ENCODE measurements at places on chromosomes 12 and 14.
A peak's percentile ranks its signal among the peaks of the same experiment; 100 is the strongest.

GRCh38 chr14:64804754-64805260 is 74.9 kb downstream of the SPTB start:
- no peak overlapping the region for H3K27ac ChIP-seq
- no peak for DNase-seq
- H3K4me3 ChIP-seq, result no peak overlapping the region
- H3K27me3 ChIP-seq, result no peaks in the 10 kb centered on the region

DNA sequence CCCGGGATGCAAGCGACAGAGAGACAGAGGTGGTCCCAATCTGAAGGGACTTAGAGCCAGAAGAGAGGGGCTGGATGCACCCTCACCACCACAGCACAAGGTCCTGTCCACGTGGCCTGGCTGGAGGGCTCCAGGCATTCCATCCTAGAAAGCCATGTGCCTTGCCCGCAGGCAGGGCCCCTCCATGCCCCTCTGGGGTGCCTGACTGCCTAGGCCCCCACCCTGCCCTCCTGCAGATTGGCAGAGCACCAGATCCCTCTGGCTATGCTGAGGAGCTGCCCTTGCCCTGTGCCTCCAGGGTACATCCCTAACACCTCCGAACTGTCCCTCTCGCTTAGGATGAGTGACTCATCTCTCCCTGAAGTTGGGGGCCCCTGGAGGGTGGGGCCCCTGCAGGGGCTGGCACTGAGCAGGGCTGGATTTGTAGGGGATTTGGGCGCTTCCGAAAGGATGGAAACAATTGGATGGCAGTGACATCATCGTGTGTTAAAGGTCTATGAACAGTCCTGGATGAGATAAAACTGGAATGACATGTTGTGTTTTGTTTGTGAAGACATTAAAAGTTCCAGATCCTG is 50.9 kb downstream of the CHGA start:
- DNase-seq, result no peak
- H3K36me3 ChIP-seq, result no peaks in the 10 kb centered on the region
- no peak overlapping the region for H3K4me3 ChIP-seq
- no peak overlapping the region for H3K27ac ChIP-seq
- H3K4me1 ChIP-seq, result no peaks in the 10 kb centered on the region

DNA sequence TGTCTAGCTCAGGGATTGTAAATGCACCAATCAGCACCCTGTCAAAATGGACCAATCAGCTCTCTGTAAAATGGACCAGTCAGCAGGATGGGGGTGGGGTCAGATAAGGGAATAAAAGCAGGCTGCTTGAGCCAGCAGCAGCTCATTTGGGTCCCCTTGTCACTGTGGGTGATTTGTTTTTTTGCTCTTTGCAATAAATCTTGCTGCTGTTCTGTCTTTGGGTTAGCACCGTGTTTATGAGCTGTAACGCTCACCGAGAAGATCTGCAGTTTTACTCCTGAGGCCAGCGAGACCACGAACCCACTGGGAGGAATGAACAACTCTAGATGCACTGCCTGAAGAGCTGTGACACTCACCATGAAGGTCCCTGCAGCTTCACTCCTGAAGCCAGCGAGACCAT is 134.1 kb upstream of the LMNTD1 start:
- no peak overlapping the region for H3K27ac ChIP-seq
- peaks cover 8% of the 10 kb centered on the region for H3K4me1 ChIP-seq
- H3K27me3 ChIP-seq, result no peaks in the 10 kb centered on the region
- H3K36me3 ChIP-seq, result no peaks in the 10 kb centered on the region
- no peak overlapping the region for H3K4me3 ChIP-seq

DNA sequence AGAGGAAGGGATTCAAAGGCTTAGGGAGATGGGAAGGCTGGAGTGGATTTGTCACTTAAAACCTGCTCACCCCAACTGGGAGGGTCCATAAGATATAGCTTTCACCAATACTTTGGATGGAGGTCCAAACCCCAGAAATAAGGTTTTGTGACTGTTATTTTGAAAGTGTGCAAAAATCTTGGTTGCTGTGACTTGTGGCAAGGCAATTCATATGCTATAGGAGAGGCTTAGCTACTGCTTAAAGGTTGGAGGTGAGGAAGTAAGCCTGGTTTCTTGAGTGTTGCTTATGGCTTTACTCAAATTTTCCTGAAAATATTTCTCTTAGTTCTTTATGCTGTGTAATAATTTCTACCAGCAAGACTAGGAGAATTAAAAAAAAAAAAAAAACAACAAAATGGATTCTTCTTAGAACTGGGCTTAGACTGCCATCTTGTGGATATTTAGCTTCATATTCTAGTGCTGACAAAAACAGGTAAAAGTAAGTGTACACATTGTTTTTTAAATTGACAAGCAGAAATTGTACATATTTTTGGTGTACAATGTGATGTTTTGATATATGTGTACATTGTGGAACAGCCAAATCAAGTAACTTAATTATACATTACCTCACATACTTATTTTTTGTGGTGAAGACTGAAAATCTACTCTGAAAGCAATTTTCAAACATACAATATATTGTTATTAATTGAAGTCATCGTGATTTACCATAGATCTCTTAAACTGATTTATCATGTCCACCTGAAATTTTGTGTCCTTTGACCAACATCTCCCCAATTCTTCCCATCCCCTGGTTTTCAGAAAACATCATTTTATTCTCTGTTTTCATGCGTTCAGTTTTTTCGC is 23.0 kb downstream of the PDE6H start:
- H3K4me3 ChIP-seq, result no peak overlapping the region

- peaks cover 8% of the 10 kb centered on the region for H3K27me3 ChIP-seq
- H3K4me1 ChIP-seq, result peaks cover 6% of the 10 kb centered on the region
- no peak overlapping the region for H3K4me3 ChIP-seq
- no peak overlapping the region for H3K27ac ChIP-seq
Measured at GRCh38 chr14:100622224-100622623, 35.0 kb upstream of the BEGAIN start.

DNA sequence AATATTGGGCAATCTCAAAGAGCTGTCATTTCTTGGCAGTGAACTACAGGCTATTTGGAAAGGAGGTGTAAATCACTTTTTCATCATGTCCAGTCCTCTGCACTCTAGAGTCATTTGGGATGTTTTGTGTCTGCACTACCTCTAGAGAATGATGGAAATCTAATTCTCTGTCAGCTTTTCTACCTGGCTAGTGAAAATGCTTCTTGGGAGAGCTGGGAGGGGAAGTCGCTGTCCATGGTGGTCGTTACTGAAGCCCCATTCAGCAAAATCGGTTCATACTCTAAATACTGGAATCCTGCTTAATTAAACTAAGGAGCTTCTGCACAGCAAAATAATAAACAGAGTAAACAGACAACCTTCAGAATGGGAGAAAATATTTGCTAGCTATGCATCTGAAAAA is 251.8 kb downstream of the APAF1 start:
- H3K27ac ChIP-seq, result no peak overlapping the region
- H3K4me1 ChIP-seq, result peaks cover 18% of the 10 kb centered on the region
- H3K27me3 ChIP-seq, result peaks cover 80% of the 10 kb centered on the region
- H3K4me3 ChIP-seq, result no peak overlapping the region

GRCh38 chr12:30203981-30204380 is 420.2 kb upstream of the TMTC1 start:
- H3K4me1 ChIP-seq, result no peaks in the 10 kb centered on the region
- no peaks in the 10 kb centered on the region for H3K36me3 ChIP-seq
- no peak overlapping the region for H3K27ac ChIP-seq

GRCh38 chr14:56731187-56731586 is 79.1 kb downstream of the OTX2 start:
- peak overlapping the region; percentile 14 for H3K4me3 ChIP-seq
- DNase-seq, result no peak
- no peaks in the 10 kb centered on the region for H3K36me3 ChIP-seq
- H3K27ac ChIP-seq, result no peak overlapping the region
- peaks cover 28% of the 10 kb centered on the region for H3K27me3 ChIP-seq
- peaks cover 27% of the 10 kb centered on the region for H3K4me1 ChIP-seq

GRCh38 chr14:60485057-60485597 is 736 bp downstream of the C14orf39 start:
- H3K36me3 ChIP-seq, result peaks cover 7% of the 10 kb centered on the region
- peaks cover 6% of the 10 kb centered on the region for H3K4me1 ChIP-seq
- H3K27ac ChIP-seq, result no peak overlapping the region
- DNase-seq, result peak; percentile 47
- peak overlapping the region; percentile 47 for H3K4me3 ChIP-seq

GRCh38 chr14:100903672-100904185 is at the start of gene RTL1:
RTL1 (minus strand) TSS chr14:100903722; CDS start chr14:100884788, 18,934 bp downstream.
- peaks cover 73% of the 10 kb centered on the region for H3K4me1 ChIP-seq

GRCh38 chr12:115213538-115214016 is 529.6 kb upstream of the TBX3 start:
- no peak overlapping the region for H3K4me3 ChIP-seq
- peak overlapping the region; percentile 35 for H3K27ac ChIP-seq

All from neural progenitor cell (in vitro differentiated cells).